Activated CD8-positive, alpha-beta memory T cell treated with anti-CD3 and anti-CD28 coated beads, Interleukin-2, amount 50 U/mL, for 4 hours (primary cell): ENCODE measurements at places on chromosomes 7 and 10.
A peak's percentile ranks its signal among the peaks of the same experiment; 100 is the strongest.

GRCh38 chr7:43761938-43762692 is 3.6 kb downstream of the BLVRA start:
- DNase-seq: no peak

DNA sequence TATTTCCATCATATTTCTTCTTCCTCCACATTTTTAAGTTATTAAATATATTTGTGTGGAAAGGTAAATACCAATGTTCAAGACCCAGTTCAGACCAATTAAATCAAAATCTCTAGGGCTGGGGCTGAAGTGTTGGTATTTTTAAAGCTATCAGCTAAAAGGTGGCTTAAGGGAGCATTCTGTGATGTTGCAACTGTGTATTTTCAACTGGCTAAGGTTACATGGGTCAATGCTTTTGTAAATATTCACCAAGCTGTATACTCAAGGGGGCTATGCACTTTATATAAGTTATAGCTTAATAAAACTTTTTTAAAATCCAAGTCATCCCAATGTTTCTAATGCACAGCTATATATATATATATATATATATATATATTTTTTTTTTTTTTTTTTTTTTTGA is 316.9 kb upstream of the GRM3 start:
- DNase-seq: no peak

- DNase-seq: peak; percentile 76
Observed at GRCh38 chr10:17200912-17201793, at the start of gene TRDMT1. TSS of gene TRDMT1 (minus strand) at chr10:17201672. CDS start at chr10:17201634, 38 bp downstream.

DNA sequence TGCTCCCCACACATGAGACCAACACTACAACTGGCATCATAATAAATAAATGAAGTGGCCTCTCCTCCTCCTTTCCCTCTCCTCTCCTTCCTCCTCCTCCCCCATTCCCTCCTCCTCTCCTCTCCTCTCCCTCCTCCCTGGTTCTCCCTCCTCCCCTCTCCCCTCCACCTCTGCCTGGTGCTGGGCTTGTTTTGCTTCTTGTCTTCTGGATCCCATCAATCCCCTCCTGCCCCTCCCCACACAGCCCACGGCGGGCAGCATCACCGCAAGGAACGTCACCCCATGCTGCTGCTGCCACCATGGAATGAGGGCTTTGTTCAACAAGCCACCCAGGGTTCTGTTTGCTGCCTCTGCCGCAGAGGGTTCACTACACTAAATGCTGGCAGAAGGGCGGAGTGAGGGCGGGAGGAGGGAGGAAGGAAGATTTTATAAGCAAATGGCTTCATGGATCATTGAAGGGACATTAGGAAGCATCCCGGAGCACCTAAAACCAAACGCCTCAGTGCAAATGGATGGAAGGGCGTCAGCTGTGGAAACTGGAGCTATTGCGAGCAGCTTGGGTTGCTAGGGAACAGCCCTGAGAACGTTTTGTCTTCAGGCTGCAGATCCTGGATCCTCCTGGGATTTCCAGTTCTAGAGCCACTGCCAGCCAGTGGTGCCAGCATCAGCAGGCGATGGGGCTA is 379.7 kb upstream of the ZMIZ1 start:
- no peak for DNase-seq

GRCh38 chr7:26853788-26854393 is 10.5 kb downstream of the SKAP2 start:
- no peak for DNase-seq

DNA sequence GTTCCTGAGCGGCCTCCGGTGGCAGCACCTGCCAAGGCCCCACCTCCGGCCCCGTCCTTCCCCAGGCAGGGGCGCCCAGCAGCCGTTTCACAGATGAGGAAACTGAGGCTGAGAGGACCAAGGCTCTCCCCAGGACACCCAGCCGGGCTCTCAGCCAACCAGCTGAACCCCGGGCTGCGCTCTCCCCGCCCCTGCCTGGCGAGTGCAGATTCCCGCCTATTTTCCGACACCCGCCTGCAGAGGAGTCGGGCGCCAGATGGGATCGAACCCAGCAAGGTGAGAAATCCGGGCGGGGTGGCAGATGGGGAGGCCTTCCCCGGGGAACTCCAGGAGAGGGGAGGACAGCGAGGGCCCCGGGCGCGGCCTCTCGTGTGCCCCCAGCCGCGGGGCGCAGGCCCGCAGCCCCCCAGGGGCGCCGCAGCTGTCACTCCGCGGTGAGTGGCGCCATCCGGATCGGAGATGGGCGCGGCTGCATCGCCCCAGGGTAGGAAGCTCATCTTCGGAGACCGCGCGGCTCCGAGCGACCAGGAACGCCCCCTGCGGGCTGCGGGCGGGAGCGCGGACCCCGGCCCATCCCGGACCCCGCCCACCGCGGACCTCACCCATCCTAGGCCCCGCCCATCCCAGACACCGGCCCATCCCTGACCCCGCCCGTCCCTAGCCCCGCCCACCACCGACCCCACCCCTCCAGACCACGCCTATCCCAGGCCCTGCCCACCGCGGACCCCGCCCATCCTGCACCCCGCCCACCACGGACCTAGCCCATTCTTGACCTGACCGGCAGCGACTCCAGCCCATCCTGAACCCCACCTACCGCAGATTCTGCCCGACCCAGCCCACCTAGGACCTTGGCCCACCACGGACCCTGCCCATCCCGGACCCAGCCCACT is 90.3 kb downstream of the MICALL2 start:
- DNase-seq: no peak

- no peak for DNase-seq
Observed at GRCh38 chr7:13933091-13933490, 56.4 kb downstream of the ETV1 start.

- DNase-seq: peak; percentile 45
Observed at GRCh38 chr7:27210441-27211083, 10.7 kb upstream of the HOXA13 start.

DNA sequence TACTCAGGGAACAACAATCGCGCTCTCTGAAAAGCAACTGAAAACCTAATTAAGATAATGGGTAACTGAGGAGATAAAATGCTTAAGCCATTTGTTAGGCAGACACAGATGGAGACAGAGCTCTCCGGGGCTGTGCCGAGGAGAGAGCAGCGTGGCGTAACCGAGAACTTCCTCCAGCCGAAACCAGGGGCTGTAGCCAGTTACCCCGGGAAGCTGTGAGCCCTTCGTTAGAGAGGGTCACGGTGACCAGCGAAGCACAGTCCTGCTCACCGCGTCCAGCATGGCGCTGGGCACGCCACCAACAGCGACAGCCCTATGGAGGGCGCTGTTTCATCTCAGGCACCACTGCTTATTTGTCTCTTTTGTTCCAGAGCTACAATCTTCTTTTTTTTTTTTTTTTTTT is 16.1 kb downstream of the PAPOLB start:
- DNase-seq: no peak

GRCh38 chr10:62511238-62511637 is 137.1 kb downstream of the ZNF365 start:
- no peak for DNase-seq

DNA sequence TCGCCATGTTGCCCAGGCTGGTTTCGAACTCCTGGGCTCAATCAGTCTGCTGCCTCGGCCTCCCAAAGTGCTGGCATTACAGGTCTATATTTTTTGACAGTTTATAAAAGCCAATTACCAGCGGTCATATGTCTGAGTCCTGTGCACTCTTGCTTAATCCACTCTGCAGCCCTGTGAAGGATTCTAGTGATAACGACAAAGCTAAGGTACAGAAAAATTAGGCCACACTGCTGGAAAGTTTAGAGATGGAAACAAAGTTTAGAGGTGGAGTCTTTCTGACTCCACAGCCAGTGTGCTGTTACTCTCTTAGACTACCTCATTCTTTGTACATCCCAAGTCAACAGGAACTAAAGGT is 707 bp downstream of the PTER start:
- no peak for DNase-seq

DNA sequence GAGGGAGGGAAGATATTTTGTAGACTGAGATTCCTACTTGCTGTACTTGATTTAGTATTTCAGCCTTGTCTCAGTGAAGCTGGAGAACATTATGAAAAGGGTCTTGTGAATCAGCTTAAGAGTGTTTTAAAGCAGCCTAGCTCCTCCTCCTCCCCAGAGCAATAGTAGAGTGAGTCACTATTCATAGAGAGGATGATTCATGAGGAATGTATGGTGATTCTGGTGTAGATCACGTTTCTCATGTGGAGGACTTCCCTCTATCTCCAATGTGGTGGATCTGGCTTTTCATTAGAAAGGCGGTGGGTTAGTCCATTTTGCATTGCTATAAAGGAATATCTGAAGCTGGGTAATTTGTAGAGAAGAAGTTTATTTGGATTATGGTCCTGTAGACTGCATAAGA is 340.1 kb upstream of the CHRM2 start:
- no peak for DNase-seq

DNA sequence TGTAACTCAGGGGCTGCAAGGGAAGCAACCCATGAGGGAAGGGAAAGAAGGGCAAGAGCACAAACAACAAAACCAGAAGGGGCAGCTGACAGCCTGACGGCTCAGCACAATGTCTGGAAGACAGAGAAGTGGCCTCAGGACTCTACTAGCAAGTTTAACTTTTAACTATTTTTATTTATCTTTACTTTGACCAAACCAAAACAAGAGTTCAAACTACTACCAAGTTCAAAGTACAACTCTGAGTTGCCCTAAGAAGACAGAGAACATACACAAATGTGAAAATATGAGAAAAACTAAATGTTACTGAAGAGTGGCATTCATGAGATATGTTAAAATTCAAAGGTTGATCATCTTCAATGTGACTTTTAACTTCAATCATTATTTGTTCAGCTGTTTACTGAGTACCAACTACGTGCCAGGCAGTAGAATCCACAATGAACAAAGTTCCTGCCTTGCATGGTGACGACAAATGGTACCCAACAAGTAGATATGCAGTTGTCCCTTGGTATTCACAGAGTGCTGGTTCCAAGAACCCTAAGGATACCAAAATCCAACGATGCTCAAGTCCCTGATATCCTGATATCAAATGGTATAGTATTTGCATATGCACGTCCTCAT is 19.7 kb downstream of the NUDCD3 start:
- DNase-seq: no peak

DNA sequence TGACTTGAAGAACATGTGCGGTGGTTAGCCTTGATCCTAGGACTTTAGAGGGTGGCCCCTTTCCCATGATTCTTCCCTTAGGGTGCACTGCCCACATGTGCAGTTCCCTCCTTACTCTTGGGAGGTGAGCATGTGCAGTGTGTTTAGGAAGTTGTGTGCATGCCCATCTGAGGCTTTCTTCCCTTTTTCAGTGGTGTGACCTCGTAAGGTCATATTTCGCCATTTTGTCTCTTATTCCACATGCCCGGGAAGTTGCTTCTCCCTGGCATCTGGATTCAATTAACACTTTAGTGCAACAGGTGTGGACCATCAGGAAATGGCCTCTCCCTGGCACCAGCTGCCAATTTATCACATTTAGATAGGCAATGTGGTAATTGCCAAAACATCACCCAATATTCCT is 380.6 kb upstream of the VSTM2A start:
- DNase-seq: no peak

DNA sequence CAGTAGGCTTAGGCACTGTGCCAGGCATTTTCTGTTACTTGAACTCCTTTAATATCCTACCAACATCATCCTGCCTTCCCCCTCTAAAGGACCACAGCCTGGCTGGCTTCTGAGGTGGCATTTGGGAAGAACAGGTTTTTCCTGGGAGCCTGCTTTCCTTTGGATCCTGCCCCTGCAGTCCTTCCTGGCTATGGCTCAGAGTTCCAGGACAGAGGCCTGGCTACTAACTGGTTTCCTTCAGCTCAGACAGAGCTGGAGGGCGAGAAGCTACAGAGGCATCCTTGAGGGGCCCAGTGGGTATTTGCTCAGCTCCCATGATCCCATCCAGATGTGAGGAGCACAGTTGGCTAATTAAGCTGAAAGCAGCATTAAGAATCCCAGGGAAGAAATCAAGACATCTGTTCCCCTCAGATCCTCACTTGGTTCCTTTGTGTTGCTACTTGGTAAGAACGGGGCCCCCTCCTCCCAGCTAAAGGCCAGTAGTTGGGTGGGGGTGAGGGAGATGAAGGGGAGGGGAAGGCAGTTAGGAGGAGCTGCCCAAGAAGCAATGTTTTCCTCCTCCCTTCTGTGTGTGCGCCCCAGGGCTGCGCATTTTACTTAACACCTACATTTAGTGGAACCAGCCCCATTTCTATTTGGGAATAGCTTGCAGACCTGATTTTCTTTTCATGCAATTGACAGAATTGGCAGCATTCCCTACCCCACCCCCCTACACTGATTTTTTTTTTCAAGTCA is 142.6 kb upstream of the SORCS3 start:
- no peak for DNase-seq

DNA sequence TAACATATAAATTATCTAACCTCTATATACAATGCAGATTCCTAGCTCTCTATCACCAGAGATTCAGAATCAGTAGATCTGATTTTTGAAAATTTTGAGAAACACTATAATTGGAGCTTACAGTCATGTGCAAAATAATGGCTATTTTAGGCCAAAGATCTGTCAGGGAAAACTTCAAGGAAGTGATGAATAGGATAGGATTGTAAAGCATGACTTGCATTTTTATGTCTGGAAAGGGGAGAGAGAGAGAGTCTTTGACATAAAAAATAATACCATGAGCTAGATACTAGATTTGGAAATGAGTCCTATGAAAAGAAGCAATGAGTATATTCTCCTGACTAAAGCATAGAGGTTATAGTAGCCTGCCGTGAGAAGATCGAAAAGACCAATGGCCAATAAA is 181.1 kb downstream of the SDHAF3 start:
- DNase-seq: no peak

- DNase-seq: no peak
Observed at GRCh38 chr10:21144047-21144446, 246.9 kb upstream of the NEBL start.

- DNase-seq: no peak
Observed at GRCh38 chr10:44520651-44521050, 135.8 kb upstream of the CXCL12 start.

DNA sequence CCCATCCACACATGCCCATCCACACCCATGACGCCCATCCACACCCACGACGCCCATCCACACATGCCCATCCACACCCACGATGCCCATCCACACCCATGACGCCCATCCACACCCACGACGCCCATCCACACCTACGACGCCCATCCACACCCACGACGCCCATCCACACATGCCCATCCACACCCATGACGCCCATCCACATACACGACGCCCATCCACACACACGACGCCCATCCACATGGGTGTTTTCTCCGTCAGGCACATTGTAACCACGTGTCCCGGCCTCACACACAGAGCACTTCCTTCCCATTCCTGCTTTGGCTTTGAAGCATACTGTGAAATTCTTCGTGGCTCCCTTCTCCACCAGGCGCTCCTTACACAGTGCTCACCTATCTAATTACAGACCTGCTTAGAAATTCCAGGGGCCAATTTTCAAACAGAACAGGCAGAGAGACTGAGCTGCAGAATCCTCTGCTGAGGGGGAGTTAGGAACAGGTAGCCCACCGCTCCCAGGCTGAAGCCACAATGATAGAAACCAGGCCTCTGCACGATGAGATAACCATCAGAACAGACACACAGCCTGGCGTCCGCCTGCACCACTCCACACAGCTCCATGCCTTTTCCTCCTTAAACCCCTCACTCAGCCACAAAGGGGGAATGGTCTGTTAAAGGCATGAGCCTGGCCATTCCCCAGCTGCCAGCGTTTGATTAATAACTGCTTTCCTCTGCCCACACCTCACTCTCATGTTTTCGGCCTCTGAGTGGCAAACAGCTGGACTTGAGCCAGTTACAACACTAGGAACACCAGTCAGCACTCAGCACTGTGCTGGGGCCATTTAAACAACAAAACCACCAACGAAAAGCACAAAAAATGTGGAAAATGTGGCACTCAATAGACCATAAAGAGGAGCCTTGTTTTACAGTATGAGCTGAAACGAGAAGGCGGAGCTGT is 501.6 kb downstream of the PTPRN2 start:
- DNase-seq: no peak
